Activated CD4-positive, alpha-beta T cell treated with anti-CD3 and anti-CD28 coated beads, Interleukin-2, amount 10 ng/mL, durations not matched to agents 24 days and 14 days (primary cell): ENCODE measurements at places on chromosomes 7 and 10. TPM values are rescaled to one million over a fixed set of nuclear protein-coding genes. Genes with fewer than 3 reads are reported as not detected.

DNA sequence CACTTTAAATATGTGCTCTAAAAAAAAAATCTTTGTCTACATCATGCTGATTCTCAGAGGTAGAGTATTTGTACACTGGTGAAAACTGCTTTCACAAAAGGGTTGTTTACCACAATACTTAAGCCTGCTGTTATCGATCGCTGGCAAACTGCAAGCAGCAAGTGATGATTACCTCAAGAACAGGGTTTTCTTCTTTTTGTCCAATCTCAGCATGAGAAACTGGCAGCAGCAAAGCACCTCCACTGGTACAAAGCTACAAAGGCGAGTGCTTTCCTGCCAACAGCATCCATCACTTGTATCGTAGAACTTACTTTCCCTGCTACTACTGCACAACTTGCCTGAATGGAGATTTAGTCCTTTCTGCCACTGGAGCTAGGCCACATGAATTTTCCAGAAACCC is 276.5 kb downstream of the DGKB start:
- DNase-seq, result no peak

Gene CYP2C9
- not detected in 2 replicates for total RNA-seq

DNA sequence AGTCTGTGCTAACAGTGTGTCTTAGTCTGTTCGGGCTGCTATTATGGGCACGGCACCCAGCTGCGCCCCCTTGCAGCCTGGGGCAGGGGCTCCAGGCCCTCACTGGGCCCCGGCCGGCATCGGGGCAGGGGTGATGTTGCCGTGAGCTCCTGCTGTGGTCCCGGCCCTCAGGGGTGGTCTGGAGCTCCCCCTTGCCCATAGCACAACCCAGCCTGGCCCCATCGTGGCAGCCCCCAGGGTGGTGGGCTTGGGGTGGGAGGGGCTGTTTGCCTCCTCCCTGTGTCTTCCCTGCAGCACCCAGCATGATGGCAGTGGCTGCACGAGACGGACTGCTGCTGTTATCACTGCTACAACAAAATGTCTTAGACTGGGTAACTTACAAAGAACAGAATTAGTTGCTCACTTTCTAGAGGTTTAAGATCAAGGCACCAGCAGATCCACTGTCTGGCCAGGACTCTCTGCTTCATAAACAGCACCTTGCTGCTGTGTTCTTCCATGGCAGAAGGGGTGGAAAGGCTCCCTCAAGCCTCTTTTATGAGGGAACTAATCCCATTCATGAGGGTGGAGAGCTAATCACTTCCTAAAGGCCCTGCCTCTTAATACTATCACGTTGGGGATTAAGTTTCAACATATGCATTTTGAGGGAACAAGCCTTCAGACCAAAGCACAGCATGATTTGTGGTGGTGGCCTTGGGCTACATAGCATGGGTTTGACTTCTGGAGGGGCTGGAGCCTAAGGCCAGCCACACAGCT is 149.5 kb downstream of the SEC23IP start:
- no peak for DNase-seq

GRCh38 chr7:31432176-31432575 is 81.7 kb upstream of the ITPRID1 start:
- no peak for DNase-seq

GRCh38 chr10:34235164-34235832 is 579.8 kb downstream of the PARD3 start:
- no peak for DNase-seq

DNA sequence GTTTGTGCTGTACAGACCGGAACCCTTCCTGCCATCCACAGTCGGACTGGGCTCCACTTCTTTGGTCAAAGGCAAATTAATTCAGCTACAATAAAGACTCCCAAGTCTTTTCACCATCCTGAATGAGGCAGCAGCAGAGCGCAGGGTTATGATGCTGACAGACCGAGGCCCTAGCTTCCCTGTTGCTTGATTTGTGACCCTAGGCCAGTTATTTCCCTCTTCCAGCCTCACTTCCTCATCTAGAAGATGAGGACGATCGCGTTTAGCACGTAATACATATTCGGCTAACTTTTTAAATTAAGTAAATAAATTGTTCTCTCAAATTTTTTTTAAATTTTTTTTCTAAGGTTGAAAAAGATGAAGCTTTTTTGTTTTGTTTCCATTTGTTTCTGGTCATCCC is 18.1 kb downstream of the ADRB1 start:
- DNase-seq, result no peak

DNA sequence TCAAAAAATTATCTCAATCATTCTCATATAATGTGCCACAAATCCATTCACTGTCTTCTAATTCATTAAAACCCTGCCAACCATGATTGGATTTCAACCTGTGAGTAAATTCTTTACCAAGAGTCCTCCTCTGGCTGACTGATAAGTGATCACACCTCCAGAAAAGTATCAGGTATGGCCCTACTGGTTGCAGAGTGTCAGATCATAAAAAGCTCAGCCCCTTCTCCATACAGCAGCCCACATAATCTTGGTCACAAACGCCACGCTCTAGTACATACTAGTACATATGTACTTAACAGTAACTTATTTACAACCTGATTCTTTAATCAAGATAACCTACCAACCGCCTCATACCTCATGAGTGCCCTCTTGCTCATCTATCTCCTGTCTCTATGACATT is 26.1 kb downstream of the UBE2H start:
- DNase-seq, result no peak

Gene TAS2R5
- 0.89 and 1.0 TPM in 2 replicates for total RNA-seq

DNA sequence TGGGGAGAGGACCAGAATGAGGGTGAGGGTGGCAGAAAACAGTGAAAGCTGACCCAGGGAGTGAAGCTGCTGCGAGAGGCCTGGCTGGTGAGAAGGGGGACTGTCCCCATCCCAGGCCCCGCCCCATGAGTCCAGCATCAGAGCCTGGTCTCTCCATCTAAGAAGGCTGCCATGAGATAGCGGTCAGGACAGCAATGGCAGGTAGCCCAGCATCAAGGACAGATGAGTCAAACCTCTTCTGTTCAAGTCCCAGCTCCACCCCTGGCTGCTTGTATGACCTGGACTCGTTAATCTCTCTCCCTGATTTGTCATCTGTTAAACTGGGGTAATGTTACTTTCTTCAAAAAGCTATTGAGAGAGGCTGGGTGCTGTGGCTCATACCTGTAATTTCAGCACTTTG is 22.2 kb downstream of the GPNMB start:
- no peak for DNase-seq

GRCh38 chr7:2488272-2488645 is 12.1 kb upstream of the GRIFIN start:
- DNase-seq, result no peak
